ENCODE measurements at places on chromosomes 3 and 15. TPM values are rescaled to one million over a fixed set of nuclear protein-coding genes. Genes with fewer than 3 reads are reported as not detected.

- H3K27me3 ChIP-seq = no peaks in the 10 kb centered on the region
- no peak overlapping the region for H3K27ac ChIP-seq
- H3K4me1 ChIP-seq = no peaks in the 10 kb centered on the region
- no peaks in the 10 kb centered on the region for H3K36me3 ChIP-seq
- no peak overlapping the region for H3K4me3 ChIP-seq
Measured at GRCh38 chr3:170565495-170565894, 20.4 kb downstream of the SLC7A14 start.

GRCh38 chr3:191262650-191263049 is 63.6 kb downstream of the OSTN start:
- no peaks in the 10 kb centered on the region for H3K27me3 ChIP-seq
- no peak for DNase-seq
- H3K36me3 ChIP-seq = no peaks in the 10 kb centered on the region
- no peak overlapping the region for H3K4me3 ChIP-seq
- peaks cover 4% of the 10 kb centered on the region for H3K4me1 ChIP-seq
- H3K27ac ChIP-seq = no peak overlapping the region

DNA sequence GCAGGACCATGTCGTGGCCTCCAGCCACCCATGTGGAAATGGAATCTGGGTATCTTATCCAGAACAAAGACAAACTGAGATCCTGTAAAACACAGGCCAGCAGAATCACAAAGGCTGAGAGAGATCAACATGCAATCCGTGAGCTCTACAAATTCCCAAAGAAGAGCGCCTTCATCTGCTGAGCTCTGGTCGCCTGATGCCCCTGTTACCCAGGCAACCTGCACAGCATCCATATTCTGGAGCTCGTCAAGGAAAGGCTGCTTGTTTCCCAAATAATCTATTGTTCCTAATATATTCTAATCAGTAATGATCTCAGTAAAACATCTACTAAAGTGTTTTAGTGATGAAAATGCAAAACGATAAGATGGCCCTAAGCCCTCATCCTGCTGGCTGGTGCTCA is 133.6 kb downstream of the OCA2 start:
- H3K27me3 ChIP-seq = no peaks in the 10 kb centered on the region
- peak; percentile 55 for DNase-seq
- H3K4me3 ChIP-seq = no peak overlapping the region
- H3K27ac ChIP-seq = no peak overlapping the region
- no peaks in the 10 kb centered on the region for H3K36me3 ChIP-seq
- H3K4me1 ChIP-seq = no peaks in the 10 kb centered on the region

- H3K36me3 ChIP-seq = no peaks in the 10 kb centered on the region
- no peak for DNase-seq
- no peak overlapping the region for H3K27ac ChIP-seq
- no peak overlapping the region for H3K4me3 ChIP-seq
- no peaks in the 10 kb centered on the region for H3K27me3 ChIP-seq
- H3K4me1 ChIP-seq = no peaks in the 10 kb centered on the region
Measured at GRCh38 chr3:80542456-80542855, 774.7 kb upstream of the ROBO1 start.

DNA sequence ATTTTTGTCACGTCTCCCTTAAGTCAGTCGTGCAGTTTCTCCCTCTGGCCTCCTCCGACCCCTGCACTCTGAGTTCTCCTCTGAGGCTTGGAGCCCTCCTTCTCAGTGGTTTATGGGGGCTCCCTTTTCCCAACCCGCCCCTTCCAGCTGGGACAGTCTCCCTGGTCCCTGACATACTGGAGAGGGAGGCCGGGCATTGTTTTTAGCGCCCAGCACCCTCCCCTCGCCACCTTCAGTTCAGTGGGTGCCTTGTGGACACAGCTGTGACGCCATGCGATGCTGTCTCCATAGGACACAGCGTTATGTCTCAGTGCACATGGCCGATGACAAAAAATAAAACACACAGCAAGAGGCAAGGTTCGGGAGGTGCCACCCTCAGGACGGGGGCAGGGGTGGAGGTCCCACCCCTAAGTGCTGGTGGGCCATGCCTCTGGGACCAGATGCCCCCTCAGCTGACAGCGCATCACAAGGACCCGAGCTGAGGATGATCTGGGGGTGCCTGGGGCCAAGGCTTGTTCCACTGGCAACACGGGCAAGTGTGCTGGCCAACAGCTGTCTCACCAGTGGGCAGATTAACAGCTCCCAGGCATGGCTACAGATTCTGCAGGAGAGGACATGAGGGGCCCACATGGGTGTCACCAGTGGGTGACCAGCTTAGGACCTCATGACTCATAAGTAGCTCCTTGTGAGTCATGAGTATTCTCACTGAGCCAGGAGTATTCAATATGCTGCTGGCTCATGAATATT is 81.6 kb downstream of the PLXNA1 start:
- H3K4me1 ChIP-seq = no peaks in the 10 kb centered on the region
- H3K27me3 ChIP-seq = no peaks in the 10 kb centered on the region
- H3K36me3 ChIP-seq = no peaks in the 10 kb centered on the region
- DNase-seq = no peak

DNA sequence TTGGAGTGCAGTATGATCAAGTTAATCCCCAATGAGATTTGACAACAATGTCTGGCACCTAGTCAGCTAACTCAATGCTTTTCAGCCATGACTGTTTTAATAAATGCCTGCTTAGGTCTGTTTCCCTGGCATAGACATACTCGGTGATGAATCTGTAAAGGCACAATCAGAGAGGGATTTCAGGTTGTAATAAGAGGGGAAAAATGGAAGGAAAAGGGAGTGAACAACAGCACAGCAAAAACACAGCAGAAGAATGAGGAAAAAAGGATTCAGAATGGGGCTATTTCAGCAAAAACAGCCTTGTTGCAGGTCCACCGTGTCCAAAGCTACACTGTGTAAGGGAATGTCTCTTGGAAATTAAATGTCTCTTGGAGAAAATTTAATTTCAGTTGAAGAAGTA is 19.3 kb upstream of the CHD2 start:
- peak overlapping the region; percentile 91 for H3K27ac ChIP-seq
- no peak overlapping the region for H3K4me3 ChIP-seq
- H3K36me3 ChIP-seq = peaks cover under 1% of the 10 kb centered on the region

DNA sequence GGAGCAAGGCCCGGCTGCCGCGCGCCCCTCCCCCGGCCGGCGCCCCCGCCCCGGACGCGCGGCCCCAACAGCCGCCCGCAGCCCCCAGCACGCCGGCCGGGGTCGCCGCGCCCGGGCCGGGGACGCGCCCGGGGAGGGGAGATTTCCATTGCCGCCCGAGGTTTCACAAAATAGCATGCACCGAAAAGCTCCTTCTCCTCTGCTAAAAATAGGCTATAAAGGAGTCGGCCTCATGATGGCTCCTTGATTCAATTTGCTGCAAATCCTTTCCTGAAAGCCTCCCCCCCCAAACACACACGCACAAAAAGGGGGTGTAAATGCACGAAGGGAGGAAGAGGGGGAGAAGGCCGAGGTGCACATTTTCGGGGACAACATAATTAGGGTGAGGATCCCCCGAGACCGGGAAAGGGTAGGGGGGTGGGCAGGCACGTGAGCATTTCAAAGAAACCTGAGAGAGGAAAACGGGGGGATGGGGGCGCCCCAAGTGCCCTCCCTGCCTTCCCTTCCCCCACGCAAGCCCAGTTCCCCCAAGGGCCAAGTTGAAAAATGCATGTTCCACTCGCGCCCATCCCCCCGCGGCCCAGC is 734 bp downstream of the TBL1XR1 start:
- H3K4me1 ChIP-seq = peaks cover 40% of the 10 kb centered on the region
- peak overlapping the region; percentile 99 for H3K27ac ChIP-seq
- H3K27me3 ChIP-seq = no peaks in the 10 kb centered on the region
- peak overlapping the region; percentile 99 for H3K4me3 ChIP-seq
- H3K36me3 ChIP-seq = no peaks in the 10 kb centered on the region

DNA sequence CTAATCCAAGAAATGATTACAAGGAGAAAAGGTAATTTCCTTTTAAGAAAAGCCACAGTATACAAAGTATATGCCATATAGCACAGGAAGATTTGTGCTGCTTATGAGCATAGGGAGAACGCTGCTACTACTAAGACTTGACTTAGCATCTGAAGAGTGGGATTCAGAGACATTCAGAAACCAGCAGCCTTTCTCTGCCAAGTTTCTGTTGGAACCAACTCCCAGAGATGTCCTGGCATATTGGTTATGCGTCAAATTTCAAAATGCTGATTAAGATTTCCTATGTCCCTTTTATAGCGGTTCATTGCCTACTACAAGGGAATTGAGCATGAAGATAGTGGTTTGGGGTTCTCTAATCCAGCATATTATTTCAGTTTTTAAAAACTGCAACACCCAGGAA is 4.9 kb downstream of the NR2E3 start:
- H3K4me1 ChIP-seq = no peaks in the 10 kb centered on the region
- no peaks in the 10 kb centered on the region for H3K27me3 ChIP-seq
- DNase-seq = peak; percentile 14
- no peaks in the 10 kb centered on the region for H3K36me3 ChIP-seq
- no peak overlapping the region for H3K4me3 ChIP-seq

DNA sequence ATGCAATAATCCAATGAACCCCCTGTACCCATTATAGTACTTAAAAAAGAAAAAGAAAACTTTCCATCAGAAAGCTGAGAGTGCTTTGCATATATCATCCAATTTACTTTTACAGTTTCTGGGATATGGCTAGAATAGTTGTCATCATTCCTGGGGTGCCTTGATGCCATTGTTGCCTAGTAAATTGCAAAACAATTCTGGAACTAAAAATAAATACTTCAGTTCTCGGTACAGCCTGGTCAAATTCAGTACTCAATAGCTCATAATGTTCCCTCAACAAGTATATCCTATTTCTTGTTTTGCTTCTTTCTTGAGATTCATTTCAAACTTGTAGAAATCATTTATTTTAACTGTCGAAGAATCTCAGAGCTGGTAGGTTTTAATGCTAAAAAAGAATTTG is 334.7 kb upstream of the MDFIC2 start:
- H3K27me3 ChIP-seq = no peaks in the 10 kb centered on the region
- no peaks in the 10 kb centered on the region for H3K36me3 ChIP-seq
- peak overlapping the region; percentile 60 for H3K27ac ChIP-seq
- DNase-seq = no peak
- no peaks in the 10 kb centered on the region for H3K4me1 ChIP-seq
- no peak overlapping the region for H3K4me3 ChIP-seq

Gene IMPG2
- 0.78 TPM for total RNA-seq

Gene CHST13
- 0.42 TPM for total RNA-seq

Gene SI
- total RNA-seq = under 0.01 TPM

Gene SLC4A7
- 41.1 TPM for total RNA-seq

Gene SLC12A1
- not detected for total RNA-seq
